RPMI7951 (cell line): ENCODE measurements at places on chromosomes 13 and 19. TPM values are rescaled to one million over a fixed set of nuclear protein-coding genes. Genes with fewer than 3 reads are reported as not detected.

DNA sequence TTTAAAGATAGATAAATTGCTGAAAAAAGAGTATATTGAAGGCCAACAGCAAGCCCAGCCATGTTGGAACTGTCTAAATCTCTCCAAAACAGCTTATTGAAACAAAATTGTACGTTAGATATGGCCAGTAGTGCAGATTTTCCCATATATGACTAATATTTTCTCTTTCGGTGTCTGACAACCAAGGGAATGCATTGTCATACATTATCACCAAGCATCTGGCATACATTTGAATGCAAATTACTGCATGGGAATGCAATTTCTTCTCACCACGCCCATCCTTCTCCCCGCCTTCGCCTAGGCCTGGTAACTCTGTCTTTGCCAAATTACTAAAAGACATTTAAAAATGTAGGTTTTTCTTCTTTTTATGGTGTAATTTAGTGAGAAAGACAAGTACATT lies 32.5 kb upstream of the IRS2 start:
- DNase-seq = peak; percentile 4

DNA sequence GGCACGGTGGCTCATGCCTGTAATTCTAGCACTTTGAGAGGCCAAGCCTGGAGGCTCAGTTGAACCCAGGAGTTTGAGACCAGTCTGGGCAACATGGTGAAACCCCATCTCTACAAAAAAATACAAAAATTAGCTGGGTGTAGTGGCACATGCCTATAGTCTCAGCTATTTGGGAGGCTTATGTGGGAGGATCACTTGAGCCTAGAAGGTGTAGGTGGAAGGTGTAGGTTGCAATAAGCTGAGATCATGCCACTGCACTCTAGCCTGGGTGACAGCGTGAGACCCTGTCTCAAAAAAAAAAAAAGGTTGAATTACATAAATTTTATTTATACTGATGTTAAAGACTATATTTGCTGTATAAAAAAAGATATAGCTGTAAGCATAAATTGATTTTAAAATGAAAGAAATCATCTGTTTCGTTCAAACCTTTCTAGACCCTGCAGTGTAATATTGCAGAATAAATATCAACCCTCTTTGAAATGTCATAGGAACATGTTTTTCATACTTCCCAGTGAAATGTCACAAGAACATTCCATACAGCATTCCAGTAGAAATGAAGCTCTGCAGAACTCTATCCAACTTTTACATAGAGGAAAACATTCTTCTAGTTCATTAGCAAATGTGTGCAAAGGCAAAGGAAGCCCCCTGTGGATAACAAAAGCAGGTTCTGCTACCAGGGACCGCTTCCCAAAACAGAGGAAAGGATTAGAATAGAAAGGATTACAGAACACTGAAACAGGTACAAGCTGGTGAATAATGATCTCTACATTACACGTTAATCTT lies 76.0 kb downstream of the CAB39L start:
- no peak for DNase-seq

DNA sequence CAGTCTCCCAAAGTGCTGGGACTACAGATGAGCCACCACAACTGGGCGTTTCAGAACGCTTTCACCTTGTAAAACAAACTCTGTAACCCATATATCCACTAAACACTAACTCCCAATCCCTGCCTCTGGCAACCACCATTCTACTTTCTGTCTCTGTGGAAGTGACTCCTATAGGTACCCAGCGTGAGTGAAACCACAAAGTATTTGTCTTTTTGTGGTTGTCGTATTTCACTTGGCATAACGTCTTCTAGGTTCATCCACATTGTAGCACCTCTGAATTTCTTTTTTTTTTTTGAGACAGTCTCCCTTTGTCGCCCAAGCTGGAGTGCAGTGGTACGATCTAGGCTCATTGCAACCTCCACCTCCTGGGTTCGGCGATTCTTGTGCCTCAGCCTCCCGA lies 44.8 kb downstream of the BRD4 start:
- no peak for DNase-seq

DNA sequence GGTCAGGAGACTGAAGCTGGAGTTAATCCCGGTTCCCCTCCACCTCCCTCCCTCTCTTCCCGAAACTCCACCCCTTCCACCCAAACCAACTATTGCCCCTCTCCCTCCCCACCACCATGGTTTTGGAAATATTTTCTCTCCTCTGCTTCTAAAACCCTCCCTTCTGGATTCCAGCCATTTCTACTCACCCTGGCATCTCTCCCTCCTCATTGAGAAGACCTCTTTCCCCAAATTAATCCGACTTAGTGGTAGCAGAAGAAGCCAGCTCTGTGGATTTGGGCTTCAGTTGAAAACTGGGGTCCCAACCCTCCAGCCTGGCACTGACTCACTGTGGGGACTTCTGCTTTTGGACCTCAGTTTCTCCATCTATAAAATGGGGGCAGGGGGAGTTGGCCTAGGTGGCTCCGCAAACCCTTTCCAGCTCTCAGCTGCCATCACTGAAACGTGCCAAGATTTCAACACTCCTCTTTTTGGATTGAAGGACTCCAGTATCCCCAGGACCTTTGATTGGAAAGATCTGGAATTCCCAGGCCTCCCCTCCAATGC lies 1.6 kb downstream of the GPR4 start:
- no peak for DNase-seq

DNA sequence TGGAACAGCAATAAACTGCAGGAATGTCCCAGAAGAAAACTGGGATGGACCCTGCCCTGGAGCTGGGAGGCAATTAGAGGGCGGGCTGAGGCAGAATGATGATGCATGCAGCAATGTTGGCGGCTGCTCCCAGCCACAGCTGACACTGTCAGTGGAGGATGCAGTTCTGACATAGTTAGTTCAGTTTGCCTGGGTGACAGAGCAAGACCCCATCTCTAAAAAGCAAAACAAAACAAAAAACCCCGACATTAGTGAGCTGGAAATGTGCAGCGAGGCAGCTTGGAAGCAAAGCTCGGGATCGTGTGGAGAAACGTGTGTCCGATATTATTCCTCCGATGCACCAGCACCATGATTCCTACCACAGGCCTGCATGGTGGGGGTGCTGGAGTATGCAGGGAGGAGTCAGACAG lies 110.1 kb upstream of the UQCRFS1 start:
- DNase-seq = no peak

DNA sequence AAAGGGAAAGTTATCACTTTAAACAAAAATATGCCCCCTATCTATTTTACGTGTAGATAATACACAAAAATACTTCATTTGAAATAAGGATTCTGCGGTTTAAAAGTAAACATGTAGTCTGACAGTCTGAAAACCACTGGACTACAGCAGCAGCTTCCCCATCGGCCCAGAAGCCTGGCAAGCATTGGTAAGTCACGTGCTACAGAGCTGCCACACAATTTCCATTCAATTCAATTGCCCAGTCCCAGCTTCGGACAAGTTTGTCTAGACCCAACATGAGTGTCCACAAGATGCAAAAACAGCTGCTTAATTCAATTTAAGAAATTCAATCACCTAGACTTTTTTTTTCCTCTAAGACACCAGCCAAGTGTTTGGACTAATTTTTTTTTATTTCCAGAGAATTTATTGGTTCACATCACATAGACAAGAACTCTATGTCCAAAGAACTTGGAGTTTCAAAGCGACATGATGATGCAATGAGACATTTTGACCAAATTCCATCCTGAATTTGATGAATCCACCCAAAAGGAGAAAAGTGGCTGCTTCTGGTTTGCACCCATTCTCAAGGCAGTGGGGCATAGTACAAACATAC lies 458.9 kb downstream of the COG6 start:
- DNase-seq = no peak

GRCh38 chr13:37039896-37040295 lies 19.6 kb downstream of the SUPT20H start:
- no peak for DNase-seq

The GPR12 gene
- not detected in 2 replicates for total RNA-seq

The SLC46A3 gene
- total RNA-seq = 7.6 and 8.4 TPM in 2 replicates

DNA sequence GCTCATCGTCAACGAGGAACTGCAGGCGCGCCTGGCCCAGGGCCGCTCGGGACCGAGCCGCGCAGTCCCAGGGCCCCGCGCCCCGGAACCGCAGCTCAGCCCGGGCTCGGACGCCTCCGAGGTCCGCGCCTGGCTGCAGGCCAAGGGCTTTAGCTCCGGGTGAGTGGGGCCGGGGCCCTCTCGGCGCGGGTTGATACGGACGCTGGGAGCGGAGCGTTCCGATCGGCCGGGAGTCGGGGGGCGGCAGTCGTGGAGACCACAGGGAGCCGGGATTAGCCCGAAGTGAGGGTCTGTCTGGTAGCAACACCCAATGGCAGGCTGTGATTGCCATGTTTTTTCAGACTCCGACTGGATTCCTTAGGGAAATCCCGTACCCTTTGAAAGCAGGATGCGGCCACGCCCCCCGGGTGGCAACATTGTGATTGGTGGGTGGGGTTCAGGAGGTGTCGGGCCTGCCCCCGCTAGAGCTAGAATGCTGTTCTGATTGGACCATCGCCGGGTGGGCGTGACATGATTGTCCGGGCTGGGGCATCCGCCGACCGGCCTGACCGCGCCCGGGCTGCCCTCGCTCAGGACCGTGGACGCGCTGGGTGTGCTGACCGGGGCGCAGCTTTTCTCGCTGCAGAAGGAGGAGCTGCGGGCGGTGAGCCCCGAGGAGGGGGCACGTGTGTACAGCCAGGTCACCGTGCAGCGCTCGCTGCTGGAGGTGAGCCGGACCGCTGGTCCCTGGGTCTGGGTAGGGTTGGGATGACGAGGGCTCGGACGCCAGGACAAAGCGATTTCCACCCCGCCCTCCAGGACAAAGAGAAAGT lies 11.3 kb downstream of the EPS8L1 start:
- DNase-seq = peak; percentile 98

GRCh38 chr19:38155453-38155852 lies 68.6 kb downstream of the DPF1 start:
- no peak for DNase-seq

DNA sequence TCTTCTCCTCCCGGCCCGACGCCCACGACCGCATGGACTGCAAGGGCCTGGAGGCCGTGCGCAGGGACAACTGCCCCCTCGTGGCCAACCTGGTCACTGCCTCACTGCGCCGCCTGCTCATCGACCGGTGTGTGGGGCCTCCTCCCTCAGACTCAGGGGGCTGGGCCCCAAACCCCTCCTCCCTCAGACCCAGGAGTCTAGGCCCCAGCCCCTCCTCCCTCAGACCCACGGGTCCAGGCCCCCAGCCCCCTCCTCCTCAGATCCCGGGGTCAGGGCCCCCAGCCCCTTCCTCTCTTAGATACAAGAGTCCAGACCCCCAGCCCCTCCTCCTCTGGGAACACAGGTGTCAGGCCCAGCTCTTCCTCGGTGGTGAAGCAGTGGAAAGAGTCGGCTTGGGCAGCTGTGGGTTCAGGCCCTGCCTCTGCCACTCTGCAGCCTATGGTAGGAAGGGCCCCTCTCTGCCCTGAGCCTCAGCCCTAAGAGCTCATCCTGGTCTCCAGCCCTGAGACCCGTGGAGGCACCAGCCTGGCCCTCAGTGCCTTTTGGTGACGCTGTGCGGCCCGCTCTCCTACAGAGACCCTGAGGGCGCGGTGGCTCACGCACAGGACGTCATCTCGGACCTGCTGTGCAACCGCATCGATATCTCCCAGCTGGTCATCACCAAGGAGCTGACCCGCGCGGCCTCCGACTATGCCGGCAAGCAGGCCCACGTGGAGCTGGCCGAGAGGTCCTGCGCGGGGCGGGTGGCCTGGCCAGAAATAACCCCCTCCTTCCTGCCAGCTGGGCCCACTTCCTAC lies 3.7 kb upstream of the SPIB start:
- DNase-seq = peak; percentile 34

DNA sequence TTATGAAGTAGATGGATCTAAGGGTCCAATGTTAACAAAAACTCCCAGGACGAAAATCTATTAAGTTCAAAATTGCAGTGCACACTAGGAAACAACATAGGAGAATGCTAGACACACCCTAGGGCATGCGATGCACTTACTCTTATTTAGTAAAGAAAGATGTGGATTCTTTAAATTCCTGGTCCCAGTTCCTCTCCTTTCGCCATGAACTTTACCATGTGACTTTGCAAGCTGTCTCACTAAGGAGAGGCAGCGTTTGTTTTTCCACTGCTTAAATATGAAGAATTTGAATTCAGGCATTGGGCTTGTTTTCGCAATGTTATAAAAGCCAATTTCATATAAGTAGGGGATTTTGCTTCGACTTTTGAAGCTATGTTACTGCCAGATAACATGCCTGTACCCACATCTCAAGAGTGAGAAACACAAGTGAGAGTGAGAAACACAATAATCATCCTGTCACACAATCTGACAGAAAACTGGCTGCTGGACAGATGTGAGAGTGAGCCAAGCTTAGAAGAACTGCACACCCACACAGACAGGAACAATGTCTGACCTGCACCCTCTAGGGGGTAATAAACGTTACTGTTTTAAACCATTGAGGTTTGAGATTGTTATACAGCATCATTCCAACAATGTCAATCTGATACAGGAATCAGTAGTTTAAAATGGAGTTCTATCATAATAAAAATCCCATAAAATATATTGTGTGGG lies 1308.4 kb downstream of the SLITRK5 start:
- DNase-seq = no peak

- DNase-seq = no peak
Observed at GRCh38 chr19:53455828-53456227, 11.7 kb upstream of the ZNF813 start.

The VAV1 gene
- total RNA-seq = 0.12 TPM in 1 of 2 replicates, not detected in the other

DNA sequence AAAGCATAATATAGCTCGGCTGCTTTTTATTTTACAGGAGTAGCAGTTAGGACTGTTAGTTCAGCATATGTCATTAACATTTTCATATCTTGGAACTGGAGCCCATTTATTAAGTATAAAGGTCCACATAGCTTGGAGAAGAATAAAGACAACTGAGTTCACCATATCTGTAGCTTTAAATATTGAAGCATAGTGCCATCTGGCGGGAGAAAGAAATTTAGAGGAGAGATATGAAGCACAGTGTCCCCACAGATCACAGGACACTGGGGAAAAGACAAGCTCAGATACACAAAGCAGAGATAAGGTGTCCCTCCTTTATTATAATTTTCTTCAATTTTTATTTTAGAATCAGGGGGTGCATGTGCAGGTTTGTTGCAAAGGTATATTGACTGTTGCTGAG lies 104.7 kb upstream of the FREM2 start:
- peak; percentile 25 for DNase-seq

DNA sequence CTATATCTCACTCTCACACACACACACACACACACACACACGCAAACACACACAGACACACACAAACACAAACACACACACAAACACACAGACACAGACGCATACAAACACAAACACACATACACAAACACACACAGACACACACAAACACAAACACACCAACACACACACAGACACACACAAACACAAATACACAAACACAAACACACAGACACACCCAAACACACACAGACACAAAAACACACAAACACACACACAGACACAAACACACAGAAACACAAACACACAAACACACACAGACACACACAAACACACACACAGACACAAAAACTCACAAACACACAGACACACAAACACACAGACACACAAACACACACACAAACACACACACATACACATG lies 329.0 kb downstream of the ZNF536 start:
- DNase-seq = no peak

GRCh38 chr13:74555276-74555625 lies 421.0 kb upstream of the KLF12 start:
- no peak for DNase-seq

DNA sequence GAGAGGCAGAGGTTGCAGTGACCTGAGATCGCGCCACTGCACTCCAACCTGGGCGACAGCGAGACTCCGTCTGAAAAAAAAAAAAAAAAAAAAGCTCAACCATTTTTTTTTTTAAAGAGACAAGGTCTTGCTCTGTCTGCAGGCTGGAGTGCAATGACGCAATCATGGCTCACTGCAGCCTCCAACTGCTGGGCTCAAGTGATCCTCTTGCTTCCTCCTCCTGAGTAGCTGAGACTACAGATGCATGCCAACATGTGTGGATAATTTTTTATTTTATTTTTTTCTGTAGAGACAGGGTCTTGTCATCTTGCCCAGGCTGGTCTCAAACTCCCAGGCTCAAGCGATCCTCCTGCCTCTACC lies 10.3 kb downstream of the EHD2 start:
- DNase-seq = peak; percentile 86
